ENCODE measurements at places on chromosomes 3 and 15.
A peak's percentile ranks its signal among the peaks of the same experiment; 100 is the strongest.

- DNase-seq = no peak
Observed at GRCh38 chr3:128455116-128455515, 11.6 kb downstream of the DNAJB8 start.

DNA sequence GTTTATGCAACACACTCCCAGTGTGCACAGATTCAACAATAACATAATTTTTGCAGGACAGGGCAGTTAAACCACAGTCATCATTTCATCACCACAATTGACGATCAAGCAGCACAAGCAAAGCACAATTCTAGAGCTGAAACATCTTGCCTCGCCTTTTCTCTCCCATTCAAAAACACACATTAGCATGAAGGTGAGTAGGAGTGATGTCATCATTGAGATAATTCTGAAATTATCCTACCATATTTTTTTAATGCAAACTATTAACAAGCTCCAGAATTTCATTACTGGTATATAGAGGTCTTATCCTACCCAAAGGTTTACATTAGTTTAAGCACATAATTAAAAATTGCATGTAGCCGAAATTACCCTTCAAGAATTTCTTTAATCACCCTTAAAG lies 3.5 kb downstream of the IGDCC3 start:
- DNase-seq = no peak

- no peak for DNase-seq
Observed at GRCh38 chr3:66048051-66048395, 9.3 kb upstream of the MAGI1 start.

DNA sequence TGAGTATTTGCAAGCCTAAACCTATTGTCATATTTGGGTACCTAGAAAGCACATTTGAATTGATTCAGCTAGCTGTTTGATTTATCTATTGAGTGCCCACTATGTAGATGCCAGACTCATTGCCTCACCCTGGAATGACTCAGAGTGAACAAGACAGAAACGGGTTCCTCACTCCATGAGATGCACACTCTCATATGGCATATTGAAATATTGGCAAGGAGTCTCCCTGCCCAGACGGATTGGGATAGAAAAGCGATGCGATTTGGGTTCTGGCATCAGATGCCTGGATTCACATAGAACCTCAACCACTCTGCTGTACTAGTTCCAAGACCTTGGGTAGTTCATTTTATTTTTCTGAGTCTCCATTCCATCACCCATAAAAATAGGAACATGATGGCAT lies 22.5 kb downstream of the LRRN1 start:
- DNase-seq = no peak

GRCh38 chr3:111237946-111238345 lies 166.3 kb downstream of the NECTIN3 start:
- DNase-seq = no peak

- DNase-seq = no peak
Observed at GRCh38 chr3:182259579-182259978, 533.7 kb upstream of the ATP11B start.

DNA sequence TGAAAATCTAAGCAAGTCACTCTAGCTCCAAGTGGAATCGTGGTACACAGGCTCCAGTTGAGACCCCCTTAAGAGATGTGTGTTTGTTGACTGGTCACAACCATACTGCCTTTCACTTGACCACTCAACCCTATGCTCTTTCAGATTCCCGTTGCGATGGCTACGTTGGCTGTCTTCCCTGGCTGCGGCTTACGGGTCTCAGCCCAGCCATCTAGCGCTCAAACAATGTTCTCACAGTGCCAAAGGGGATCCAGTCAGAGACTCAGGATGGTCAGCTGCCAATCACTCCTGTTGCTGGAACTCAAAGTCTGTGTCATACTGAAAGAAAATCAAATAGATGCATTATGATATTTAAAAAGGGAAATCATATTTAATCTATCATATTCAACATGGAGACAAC lies 237.6 kb downstream of the ITPR1 start:
- DNase-seq = no peak

DNA sequence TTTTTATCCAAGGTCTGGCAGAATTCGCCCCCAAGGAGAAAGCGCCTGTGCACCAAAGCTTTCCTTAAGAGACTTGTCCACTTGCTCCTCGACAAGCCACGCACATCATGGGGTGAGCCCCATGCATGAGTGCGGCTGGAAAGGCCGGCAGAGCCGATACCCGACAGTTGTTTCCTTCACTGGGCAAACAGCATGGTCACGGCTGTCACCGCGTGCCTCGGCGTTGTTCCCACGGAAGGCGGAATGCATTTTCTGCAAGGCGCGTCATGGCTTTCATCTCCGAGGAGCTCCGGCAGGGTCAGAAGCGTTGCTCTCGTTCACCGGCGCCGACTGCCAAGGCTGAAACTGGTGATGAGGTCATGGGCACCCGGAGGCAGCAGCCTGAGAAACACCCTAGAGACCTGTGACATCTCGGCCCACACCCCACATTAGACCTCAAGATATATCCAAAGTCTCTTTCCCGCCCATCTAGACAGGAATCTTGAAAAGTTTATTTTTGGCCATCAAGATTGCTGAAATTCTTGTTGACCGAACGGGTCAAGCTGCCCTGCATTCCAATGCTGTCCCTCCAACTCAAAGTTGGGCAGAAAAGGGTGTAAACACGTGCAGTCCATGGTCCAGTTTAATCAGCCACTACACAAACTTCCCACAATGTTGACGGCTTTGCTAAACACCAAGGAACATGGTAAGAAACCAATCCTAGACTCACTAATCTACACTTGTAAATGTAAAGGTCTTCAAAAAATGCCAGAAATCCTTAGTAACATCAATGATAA lies 604 bp upstream of the TJP1 start:
- peak; percentile 30 for DNase-seq

- no peak for DNase-seq
Observed at GRCh38 chr3:187545366-187545765, 124.8 kb downstream of the SST start.

GRCh38 chr15:99717161-99718009 lies 15.9 kb downstream of the LYSMD4 start:
- DNase-seq = no peak

DNA sequence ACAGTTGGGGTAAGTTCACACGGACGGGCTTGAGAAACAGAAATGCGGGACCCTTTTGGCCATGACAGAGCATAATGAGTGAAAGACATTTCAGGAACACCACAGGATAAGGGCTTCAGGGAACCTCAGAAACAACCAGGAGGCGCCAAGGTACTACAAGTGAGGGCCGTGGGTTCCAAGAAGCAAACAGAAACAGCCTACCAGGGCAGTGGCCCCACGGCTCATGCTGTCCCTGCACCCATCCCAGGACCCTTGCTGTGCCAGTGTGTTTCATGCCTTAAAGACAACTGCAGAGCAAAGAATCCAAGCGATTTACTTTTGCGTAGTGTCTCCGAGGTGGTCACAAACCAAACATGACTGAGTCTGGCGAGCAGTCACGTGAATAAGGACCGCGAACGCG lies 54.0 kb downstream of the RUBCN start:
- DNase-seq = no peak

- peak; percentile 65 for DNase-seq
Observed at GRCh38 chr3:25532431-25533162, 104.5 kb downstream of the RARB start.

GRCh38 chr3:126269354-126269753 lies 87.9 kb downstream of the KLF15 start:
- no peak for DNase-seq

DNA sequence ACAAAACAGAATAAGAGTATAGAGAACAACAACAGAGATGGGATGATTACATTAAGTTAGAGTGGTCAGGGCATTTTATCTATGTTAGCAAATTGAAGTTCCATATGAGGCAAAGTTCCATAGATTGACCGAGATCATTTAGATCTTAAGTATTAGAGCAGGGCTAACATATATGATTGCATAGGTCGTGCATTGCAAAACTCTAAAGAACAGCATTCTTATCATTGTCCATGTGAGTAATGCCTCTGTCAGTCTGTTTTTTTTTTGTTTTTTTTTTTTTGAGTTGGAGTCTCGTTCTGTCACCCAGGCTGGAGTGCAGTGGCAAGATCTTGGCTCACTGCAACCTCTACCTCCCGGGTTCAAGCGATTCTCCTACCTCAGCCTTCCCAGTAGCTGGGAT lies 341.7 kb upstream of the KCNH8 start:
- DNase-seq = no peak

DNA sequence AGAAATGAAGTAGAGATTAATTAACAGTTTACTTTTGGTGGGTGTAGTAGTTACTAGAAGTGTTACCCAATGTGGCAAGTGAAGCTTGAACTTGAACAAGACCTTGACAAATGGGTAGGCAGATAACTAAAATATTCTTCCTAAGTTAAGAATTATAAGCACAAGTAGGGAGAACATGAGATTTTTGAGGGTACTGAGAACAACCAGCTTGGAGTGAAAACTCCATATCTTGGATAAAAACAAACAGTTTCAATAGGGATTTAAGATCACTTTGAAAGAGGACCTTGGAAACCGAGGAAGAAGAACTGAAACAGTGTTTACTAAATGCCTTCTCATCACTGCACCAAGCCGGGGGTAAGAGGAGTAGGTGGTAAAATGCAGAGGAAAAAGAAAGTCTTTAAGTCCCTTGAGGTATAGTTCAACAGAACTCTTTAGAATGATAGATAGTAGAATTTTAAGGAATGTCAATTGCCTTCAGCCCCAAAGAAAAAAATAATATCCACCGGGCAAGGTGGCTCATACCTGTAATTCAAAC lies 496.7 kb downstream of the NAALADL2 start:
- DNase-seq = no peak

- no peak for DNase-seq
Observed at GRCh38 chr3:176376531-176376930, 820.8 kb downstream of the TBL1XR1 start.

- DNase-seq = no peak
Observed at GRCh38 chr3:119703820-119704531, 1.2 kb downstream of the CFAP91 start.

DNA sequence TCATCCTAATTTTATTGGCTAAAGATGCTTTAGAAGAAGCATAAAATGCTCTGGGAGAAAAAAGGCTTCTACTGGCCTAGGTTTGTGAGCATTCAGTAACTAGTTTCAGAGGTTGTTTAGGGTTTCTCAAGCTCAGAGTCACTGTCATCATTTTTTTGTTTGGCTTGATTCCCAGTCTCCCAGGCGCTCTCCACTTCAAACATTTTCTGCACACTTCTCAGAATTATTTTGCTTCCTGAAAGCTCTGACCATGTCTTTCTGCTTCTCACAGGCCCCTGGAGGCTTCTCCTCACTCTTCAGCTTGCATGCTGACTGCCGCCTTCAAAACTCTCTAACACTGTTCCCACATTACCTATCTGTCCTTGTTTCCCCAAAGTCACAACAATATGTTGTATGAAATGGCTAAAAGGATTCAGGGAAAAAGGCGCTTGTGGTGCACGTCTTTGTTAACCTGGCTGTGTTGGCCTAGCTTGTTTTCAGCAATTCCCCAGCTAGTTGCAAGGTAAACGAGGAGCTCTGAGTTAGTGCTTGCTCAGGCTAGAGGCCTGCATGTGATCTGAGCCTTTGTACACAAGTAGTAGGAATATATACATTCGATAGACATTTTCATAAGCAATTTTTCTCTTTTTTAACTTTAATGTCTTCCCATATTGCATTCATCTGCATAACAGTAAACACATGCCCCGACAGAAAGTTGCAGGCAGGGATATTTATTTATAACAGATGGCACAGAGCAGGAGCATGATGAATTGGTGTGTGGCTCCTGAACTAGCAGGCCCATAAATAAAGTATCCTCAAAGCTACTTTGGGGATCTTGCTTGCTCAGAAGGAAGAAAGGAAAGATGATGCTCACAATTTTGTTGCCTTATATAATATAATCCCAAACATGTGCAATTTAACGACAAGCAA lies 129.2 kb upstream of the DPH6 start:
- DNase-seq = no peak

DNA sequence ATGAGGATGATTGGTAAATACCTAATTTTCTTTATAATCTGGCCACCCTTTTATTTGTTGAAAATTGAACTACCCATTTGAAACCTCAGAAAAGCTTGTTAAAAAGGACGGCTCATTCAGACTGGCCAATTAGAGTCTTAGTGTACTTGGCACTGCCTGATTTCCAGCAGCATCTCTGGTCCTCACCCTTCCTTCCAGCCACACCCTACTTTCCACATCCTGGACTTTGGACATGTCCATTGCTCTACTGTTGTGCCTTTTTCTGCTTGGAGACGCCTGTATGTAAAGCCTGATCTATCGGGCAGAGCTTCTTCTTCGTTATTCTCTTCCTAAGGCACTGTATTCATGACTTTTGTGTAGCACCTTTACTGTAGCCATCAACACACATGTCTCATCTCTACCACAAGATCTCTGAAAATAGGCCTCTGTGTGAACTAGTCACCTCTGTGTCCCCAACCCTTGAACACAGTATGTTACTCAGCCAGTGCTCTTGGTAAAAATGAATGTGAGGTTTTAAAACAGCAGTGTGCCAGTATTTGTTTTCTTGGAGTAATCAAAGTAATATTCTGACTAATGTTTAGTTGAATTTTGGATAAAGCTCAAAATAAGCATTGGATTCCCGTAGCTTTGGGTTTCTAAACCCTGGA lies 6.8 kb downstream of the RBM5 start:
- DNase-seq = no peak

GRCh38 chr3:31606453-31606852 lies 73.7 kb downstream of the STT3B start:
- no peak for DNase-seq

DNA sequence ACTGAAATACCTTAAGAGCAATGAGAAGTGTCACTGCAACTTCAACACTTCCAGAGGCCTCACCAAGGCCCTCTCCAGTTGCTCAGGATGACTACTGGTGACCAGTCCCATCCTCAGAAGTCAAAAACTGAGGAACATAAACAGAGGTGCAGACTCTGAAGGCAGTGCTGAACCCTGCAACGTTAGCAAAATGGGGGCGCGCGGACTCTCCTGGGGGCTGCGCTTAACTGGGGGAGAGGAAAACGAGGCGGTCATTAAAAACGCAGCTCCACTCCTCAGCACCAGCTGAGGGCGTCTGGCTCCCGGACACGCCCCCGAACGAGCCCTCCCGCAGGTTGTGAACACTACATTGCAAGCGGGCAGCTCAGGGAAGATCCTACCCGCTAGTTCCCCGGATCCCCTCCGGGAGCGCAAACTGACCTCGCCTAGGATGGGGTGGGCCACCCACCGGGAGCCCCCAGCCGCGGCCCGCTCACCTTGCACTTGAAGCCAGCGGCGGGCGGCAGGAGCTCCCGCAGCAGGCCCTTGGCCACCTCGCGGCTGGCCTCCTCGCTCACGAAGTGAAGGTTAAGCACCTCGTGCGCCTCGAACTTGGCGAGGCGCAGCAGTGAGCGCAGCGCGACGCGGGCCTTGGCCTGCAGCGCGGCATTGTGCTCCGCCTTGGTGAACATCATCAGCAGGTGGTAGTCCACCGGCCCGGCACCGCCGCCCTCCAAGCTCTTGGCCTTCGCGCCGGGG lies 711 bp downstream of the XXYLT1 start:
- DNase-seq = peak; percentile 67

GRCh38 chr3:124084022-124084881 lies 92.3 kb upstream of the ROPN1 start:
- no peak for DNase-seq

- DNase-seq = peak; percentile 45
Observed at GRCh38 chr15:67066959-67067853, 1.8 kb downstream of the SMAD3 start.

DNA sequence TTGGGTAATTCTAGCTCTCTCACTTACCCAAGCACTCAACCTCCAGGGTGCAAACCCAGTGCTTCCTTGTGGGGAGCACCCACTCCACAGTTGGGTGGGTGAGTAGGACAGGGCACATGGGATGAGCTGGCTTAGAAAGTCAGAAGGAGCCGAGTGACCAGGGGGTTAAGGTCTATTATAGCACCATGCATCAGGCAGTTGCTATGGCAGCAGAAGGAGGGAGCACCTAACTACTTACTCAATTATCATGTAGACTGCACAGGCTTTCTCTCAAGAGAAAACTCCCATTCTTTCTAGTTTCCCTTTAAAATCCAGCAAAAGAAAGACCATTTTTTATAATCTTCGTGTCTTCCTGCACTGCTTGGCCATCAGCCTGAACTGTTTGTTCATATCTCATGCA lies 163.0 kb downstream of the OCA2 start:
- DNase-seq = no peak

Measured in activated T-cell treated with anti-CD3 and anti-CD28 coated beads, Interleukin-2, amount 50 U/mL, for 48 hours (primary cell).